ENCODE measurements at places on chromosomes 7 and 10. TPM values are rescaled to one million over a fixed set of nuclear protein-coding genes. Genes with fewer than 3 reads are reported as not detected.

Gene ADRA2A
- 0.82 TPM for total RNA-seq

Gene YAE1
- total RNA-seq, result 95.8 TPM

Gene PRSS37
- total RNA-seq, result not detected

Gene NXPH1
- total RNA-seq, result not detected

Gene PIP
- total RNA-seq, result not detected

Gene PLCE1
- total RNA-seq, result 4.2 TPM

Gene NPC1L1
- total RNA-seq, result not detected

Gene FBXL13
- total RNA-seq, result 3.4 TPM

Gene INHBA
- 20.0 TPM for total RNA-seq

Gene CPEB3
- total RNA-seq, result 1.7 TPM

Gene ALOX5
- total RNA-seq, result not detected

Gene BMI1
- total RNA-seq, result 60.9 TPM

Gene CCDC7
- total RNA-seq, result 15.8 TPM

Gene ITPRID1
- total RNA-seq, result not detected

Gene OR2A12
- not detected for total RNA-seq

Gene TRPV6
- total RNA-seq, result not detected

Gene ELFN1
- total RNA-seq, result 3.8 TPM

Gene KCNMA1
- 40.1 TPM for total RNA-seq

Gene GNAI1
- 46.7 TPM for total RNA-seq

Gene SLC13A1
- total RNA-seq, result not detected

Gene APBB1IP
- total RNA-seq, result 5.9 TPM

Gene H2BK1
- total RNA-seq, result not detected

Gene CDC14C
- not detected for total RNA-seq

Gene ZPBP
- not detected for total RNA-seq

Gene EPHB4
- total RNA-seq, result 24.9 TPM

Gene ZNF853
- total RNA-seq, result 1.6 TPM

Gene IQUB
- 0.81 TPM for total RNA-seq

Gene TET1
- total RNA-seq, result 9.3 TPM

Gene CALCR
- not detected for total RNA-seq

Gene GPR141
- not detected for total RNA-seq

Gene NANOS1
- total RNA-seq, result 2.7 TPM

Gene TUBAL3
- total RNA-seq, result not detected

Gene C10orf62
- total RNA-seq, result not detected

Gene FAM24B
- 4.3 TPM for total RNA-seq

Gene LMOD2
- not detected for total RNA-seq

Gene SPDYE6
- not detected for total RNA-seq

All from fibroblast of the aortic adventitia (primary cell).